ENCODE measurements at places on chromosomes 7 and 10. TPM values are rescaled to one million over a fixed set of nuclear protein-coding genes. Genes with fewer than 3 reads are reported as not detected.

- peak; percentile 84 for ATAC-seq
Measured at GRCh38 chr10:124975977-124976514, 34.1 kb downstream of the ZRANB1 start.

DNA sequence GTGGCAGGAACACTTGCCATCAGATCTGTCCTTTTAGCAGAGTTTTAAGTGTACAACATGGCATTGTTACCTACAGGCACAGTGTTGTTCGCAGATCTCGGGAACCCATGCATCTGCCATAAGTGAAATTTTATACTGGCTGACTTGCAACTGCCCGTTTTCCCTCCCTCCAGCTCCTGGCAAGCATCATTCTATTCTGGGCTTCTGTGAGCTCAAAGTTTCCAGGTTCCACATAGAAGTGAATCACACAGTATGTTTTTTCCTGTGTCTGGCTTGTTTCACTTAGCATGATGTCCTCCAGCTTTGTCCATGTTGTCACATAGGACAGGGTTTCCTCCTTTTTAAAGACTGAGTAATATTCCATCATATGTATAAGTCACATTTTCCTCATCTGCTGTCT is 56.6 kb downstream of the C10orf143 start:
- ATAC-seq, result no peak

- ATAC-seq, result peak; percentile 72
Measured at GRCh38 chr10:43671659-43672531, 23.2 kb upstream of the ZNF32 start.

DNA sequence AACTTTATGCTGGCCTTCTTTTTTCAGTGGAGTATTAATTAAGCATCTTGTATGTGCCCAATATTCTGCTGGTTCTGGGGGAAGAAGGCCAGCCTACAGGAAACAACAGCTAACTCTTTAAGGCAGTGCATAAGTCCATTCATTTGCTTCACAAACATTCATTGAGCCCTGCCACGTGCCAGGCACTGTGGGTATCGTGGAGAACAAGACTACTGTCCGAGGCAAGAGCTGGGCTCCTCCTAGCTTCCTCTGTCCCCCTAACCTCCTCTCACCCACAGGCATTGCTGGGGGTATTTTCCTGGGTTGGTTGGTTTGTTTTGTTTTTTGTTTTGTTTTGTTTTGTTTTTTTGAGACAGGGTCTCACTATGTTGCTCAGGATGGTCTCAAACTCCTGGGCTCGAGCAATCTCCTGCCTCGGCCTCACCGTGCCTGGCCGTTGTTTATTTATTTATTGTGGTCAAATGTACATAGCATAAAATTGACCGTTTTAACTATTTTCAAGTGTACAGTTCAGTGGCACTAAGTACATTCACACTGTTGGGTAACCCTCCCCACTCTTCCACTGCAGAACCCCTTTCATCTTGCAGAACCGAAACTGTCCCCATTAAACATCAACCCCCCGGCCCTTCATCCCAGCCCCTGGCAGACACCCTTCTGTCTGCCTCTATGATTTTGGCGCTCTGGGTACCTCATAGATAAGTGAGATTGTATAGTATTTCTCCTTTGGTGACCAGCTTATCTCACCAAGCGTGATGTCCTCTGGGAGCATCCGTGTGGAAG is 32.6 kb downstream of the CHST3 start:
- no peak for ATAC-seq

DNA sequence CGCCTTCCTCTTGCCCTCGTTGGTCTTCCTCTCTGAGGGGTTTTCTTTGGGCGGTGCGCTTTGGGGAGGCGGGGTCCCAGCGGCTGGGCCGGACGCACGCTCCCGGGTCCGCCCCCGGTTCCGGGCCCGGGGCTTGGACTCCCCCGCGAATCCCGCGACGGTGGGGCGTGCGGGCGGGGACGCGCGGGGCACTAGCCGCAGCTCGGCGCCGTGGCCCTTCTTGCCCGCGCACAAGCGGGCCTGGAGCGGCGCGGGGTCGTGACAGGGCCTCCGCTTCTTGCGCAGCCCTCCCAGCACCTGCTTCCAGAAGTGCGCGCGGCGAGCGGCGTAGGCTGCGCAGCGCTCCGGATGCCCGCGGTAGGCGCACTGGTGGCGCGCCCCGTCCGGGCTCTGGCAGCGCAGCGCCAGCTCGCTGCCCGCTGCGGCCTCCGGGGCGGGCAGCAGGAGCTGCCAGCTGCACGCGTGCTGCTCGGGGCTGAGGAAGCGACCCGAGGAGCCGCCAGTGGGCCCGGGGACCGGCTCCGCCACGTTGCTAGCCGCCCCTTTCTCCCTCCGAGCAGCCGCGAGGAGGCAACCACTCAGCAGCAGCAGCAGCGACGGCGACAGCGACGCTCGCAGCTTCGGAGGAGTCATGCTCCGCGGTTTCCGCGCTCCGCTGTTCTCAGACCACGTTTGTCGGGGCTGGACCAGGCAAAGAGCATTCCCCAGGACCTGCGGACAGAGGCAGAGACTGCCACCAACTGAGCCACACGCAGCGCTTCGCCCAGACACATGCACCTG is 759 bp downstream of the FGFBP3 start:
- ATAC-seq, result peak; percentile 91

GRCh38 chr7:106064316-106064715 is 47.8 kb downstream of the SYPL1 start:
- no peak for ATAC-seq

GRCh38 chr7:149060156-149060555 is 30.4 kb downstream of the ZNF786 start:
- no peak for ATAC-seq

GRCh38 chr10:19668116-19668515 is 148.1 kb upstream of the PLXDC2 start:
- no peak for ATAC-seq

- ATAC-seq, result no peak
Measured at GRCh38 chr7:73973091-73973490, 54.9 kb upstream of the ELN start.

GRCh38 chr10:35355971-35356724 is 19.8 kb downstream of the CCNY start:
- ATAC-seq, result peak; percentile 84

GRCh38 chr10:62244785-62245467 is 23.7 kb downstream of the RTKN2 start:
- ATAC-seq, result peak; percentile 92

DNA sequence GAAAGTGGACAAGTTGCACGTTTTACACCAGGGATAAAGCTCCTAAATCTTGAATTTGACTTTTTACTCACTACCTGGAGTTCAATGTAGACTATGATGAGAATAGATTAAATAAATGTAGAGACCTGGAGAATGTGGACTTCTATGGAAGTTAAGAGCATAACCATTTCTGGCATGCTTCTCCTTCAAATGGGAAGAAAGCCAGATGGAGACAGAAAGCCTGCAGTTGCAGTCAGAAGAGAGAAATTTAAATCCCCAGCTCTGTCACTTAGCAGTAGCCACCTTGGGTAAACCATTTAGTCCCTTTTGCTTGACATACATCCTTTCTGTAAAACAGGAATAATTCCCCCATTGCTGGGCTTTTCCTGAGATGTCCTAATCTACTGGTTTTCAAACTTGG is 355.3 kb upstream of the AUTS2 start:
- ATAC-seq, result no peak

- ATAC-seq, result no peak
Measured at GRCh38 chr7:151150388-151150787, 17.1 kb downstream of the GBX1 start.

DNA sequence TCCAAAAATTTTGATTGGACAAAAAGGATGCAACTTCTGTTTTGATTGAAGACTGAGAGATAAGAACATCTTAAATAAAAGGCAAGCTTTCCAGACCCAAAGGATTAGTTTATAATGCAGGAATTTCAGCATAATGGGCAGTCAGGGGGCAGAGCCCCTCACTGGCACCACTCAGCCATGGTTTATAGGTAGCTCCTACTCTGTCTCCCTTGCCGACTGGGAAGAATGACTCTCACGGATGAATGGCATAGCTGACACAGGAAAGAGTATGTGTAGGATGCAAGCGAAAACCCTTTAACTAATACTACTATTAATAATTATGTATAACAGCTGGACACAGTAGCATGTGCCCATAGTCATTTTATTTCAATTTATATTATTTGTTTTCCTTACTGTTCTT is 53.3 kb downstream of the GALNT11 start:
- ATAC-seq, result no peak

- no peak for ATAC-seq
Measured at GRCh38 chr10:79187121-79187940, 118.6 kb downstream of the ZMIZ1 start.

- no peak for ATAC-seq
Measured at GRCh38 chr10:58414270-58415041, 29.2 kb downstream of the TFAM start.

DNA sequence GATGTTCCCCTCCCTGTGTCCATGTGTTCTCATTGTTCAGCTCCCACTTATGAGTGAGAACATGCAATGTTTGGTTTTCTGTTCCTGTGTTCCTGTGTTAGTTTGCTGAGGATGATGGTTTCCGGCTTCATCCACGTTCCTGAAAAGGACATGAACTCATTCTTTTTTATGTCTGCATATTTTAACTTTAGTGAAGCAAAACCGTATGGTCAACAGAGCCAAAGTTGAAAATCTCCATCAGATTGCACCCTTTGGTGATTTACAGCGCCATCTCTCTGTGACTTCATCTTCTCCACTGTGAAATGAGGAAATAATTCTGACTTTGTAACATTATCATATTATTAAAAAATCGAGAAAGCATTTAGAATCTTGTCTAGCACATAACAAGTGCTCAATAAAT is 132.3 kb upstream of the PLXDC2 start:
- ATAC-seq, result no peak

DNA sequence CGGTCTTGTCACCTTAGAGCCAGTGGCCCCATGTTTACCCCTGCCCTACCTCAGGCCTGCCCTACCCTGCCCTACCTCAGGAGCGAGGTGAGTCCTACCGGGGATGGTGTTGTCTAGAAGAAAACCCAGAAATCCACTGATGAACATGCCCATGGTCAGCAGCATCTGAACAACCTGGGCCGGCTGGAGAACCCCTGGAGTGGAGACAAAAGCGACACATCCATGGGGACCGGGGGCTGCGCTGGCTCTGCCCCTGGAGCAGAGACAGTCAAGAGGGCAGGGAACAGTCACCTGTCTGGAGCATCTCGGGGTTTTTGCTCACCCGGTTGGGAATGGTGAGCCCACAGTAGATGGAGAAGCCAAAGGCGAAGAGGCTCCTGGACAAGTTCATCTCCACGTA is 36.3 kb downstream of the STRA8 start:
- no peak for ATAC-seq

DNA sequence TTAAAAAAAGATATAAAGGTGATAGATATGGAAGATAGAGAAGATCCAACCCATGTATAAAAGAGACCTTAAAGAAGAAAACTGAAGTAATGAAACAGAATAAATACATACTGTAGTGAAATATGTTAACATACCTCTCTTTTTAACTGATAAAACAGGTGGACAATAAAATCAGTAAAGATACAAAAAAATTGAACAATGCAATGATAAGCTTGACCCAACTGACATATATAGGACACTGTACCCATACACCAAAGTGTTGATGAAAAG is 17.4 kb upstream of the PRF1 start:
- no peak for ATAC-seq

DNA sequence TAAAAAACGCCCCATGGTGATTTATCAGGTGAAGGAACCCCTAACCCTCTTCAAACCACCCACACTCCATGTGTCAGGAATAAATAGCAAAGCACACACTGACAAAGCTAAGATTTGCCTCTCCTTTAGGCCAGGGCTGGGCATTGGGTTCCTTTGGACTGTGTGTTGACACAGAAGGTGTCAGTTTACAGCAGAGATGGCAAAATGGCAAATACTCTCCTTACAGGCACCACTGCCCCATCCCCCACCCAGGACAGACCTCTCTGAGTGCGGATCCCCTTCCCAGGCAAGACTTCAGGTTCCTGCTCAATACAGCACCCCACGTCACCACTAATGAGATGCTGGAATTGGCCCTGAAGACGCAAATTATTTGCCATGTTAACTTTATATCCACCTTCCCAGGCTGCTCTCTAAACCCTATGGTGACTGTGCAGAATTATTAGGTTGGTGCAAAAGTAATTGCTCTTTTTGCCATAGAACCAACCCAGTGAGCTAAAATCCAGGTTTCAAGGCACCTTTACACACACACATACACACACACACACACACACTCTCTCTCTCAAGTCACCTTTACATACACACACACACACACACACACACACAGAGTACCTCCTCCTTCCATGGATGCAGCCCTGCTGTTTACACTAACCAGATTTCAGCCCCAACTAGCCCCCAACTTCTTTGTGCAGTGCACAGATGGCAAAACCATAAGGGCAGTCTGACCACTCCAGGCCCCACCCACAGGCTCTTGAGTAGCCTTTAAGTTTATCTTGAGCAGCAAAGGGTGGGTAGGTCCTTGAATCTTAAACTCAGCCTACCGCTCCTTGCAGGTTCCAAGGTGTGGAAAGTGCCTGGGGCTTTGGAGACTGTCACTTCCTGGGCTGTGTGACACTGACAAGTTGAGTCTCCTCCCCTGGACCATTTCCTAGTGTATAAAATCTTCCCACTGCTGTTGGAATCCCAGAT is 4.0 kb upstream of the ZCCHC24 start:
- no peak for ATAC-seq

GRCh38 chr10:5396556-5397300 is 7.9 kb downstream of the TUBAL3 start:
- ATAC-seq, result no peak

GRCh38 chr7:4286351-4286750 is 395.7 kb upstream of the FOXK1 start:
- no peak for ATAC-seq

DNA sequence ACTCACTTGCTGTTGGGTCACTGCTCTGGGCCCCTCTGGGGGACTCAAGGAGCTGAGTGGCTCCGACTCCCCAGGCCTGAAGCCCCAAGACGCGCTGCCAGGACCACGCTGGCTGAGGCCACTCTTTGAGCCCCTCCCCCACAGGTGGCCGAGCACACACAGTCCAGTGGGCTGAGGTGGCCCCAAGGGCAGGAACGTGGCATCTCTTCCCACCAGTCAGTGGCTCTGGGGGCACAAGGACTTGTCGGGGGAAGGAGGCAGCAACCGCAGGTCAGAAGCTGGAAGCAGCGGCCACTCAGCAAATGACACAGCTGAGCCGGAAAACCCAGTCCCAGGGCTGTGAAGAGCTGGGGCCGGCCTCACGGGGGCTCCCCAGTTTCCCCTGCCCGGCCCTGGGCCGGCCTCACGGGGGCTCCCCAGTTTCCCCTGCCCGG is 24.1 kb downstream of the GRIFIN start:
- peak; percentile 42 for ATAC-seq

GRCh38 chr10:110081911-110082310 is 74.1 kb downstream of the ADD3 start:
- peak; percentile 8 for ATAC-seq

The PIP gene
- not detected for total RNA-seq

The FKBP6 gene
- not detected for total RNA-seq

The HTRA1 gene
- not detected for total RNA-seq

The PSMG3 gene
- 26.4 TPM for total RNA-seq

The PTF1A gene
- not detected for total RNA-seq

The PRRT4 gene
- 0.45 TPM for total RNA-seq

The AKR1D1 gene
- not detected for total RNA-seq

The CAPZA2 gene
- 181 TPM for total RNA-seq

The CNPY1 gene
- total RNA-seq, result not detected

The DNAAF5 gene
- 15.1 TPM for total RNA-seq

All from activated T-helper 17 cell treated with anti-CD3 and anti-CD28 coated beads, Interleukin-2, amount 50 U/mL, for 72 hours (primary cell).